Spinal cord (tissue), 10 donors: ENCODE measurements at places on chromosomes 11 and 22. TPM values are rescaled to one million over a fixed set of nuclear protein-coding genes. Genes with fewer than 3 reads are reported as not detected.

DNA sequence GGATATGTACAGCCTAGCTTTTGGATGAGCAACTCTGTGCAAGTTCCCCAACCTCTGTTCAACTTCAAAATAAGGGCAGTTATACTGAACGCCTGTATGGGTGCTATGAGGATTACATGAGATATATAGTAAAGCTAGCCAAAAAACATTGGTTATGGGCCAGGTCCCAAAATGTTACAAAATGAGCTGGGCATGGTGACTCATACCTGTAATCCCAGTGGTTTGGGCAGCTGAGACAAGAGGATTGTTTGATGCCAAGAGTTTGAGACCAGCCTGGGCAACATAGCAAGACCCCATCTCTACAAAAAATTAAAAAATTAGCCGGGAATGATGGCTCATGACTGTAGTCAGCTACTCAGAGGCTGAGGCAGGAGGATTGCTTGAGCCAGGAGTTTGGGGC, 118.4 kb downstream of the TEAD1 start:
- DNase-seq = no peak

DNA sequence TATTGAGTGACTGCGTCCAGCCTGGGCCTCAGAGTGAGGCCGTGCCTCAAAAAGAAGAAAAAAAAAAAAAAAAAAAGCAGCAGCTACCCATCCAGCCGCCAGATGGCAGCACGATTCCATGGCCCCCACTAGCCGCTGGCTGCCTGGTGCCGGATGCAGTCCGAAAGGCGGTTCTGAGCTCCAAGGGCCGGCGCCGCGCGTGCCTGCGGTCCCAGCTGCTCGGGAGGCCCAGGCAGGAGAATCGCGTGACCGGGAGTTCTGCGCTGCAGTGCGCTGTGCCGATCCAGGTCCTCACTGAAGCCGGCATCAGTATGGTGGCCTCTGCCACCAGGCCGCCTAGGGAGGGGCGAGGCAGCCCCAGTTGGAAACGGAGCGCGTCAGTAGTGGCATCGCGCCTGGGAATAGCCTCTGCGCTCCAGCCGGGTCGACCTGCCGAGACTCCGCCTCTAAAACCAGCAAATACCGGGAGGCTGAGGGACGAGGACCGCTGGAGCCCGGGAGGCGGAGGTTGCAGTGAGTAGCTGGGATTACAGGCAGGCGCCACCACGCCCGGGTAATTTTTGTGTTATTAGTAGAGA, 19.3 kb downstream of the SCARF2 start:
- DNase-seq = no peak

GRCh38 chr11:88064097-88064705, 111.0 kb downstream of the RAB38 start:
- no peak for DNase-seq

Gene LIF
- 0.20 TPM for total RNA-seq

Gene KBTBD3
- 9.9 TPM for total RNA-seq
